ENCODE measurements at places on chromosomes 5 and 9.
A peak's percentile ranks its signal among the peaks of the same experiment; 100 is the strongest.

- no peak for DNase-seq
Observed at GRCh38 chr5:170293273-170293672, 4.3 kb downstream of the LCP2 start.

- no peak for DNase-seq
Observed at GRCh38 chr5:141638771-141639170, 2.0 kb downstream of the RELL2 start.

GRCh38 chr9:93260263-93261066 is 76.5 kb downstream of the WNK2 start:
- DNase-seq: peak; percentile 5

DNA sequence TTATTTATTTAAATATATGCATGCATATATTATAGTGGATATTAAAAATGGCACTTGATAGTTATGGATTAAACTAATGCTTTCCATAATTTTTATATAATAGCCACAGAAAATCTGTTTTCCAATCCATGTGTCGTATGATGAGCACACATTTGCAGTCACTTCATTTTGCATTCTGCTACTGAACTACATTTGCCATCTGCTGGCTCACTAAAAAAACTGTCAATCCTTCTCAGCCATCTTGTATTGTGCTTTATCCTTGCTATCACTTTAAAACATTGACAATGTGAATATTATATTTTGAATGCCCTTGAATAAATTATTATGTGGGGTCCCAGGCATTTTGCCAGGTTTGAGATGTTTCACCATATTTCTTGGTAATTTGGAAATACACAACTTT is 586.6 kb downstream of the DNAH5 start:
- no peak for DNase-seq

- DNase-seq: no peak
Observed at GRCh38 chr9:29437526-29437925, 1864.2 kb upstream of the C9orf72 start.

DNA sequence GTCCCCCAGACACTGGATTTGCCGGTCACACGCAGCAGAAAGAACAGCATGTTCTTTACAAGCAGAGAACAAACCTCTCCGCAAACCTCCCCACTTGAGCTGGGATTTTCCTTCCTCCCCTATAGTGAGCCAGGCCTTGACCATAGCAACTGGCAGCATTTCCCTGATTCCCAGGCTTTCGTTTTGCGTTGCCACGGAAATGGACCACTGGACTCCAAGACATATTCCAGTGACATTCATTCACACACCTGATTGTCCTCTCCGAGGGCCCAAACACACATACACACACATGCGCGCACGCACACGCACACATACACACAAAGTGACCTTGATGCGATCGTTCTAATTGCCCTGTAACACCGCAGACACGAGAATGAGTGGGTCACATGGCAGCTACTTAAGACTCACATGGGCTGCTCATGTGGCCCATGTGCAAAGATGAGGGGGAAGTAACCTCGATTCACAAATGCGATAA is 80.9 kb upstream of the CPEB4 start:
- no peak for DNase-seq

DNA sequence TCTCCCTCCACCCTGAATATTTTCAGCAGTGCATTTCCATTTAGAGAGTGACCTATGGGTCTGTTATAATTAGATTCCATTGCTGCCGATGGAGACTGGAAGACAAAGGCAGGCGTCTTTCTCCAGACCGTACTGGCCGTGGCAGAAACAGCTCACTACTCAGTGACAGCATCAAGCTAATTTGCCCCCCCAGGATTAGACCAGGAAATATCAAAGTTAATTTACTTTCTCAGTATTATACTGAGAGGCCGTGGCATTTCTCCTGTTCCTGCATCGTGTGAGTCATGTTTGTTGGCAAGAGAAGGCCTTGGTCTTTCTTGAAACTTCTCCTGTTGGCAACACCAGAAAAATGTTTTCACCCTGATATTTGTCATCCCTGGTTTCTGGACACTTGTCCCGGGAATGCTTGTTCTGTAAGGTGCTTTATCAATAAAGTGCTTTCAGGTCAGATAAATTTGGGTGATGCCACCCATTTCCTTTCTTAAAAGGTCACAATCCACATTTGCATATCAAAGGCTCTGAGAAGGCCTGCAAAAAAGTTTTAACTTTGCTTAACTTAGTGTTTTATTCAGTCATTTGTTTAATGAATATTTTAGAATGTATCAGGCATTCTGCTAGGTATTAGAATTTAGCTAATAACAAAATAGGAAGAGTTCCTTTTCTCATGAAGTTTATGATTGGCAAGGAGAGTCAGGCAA is 28.4 kb downstream of the SV2C start:
- DNase-seq: no peak

DNA sequence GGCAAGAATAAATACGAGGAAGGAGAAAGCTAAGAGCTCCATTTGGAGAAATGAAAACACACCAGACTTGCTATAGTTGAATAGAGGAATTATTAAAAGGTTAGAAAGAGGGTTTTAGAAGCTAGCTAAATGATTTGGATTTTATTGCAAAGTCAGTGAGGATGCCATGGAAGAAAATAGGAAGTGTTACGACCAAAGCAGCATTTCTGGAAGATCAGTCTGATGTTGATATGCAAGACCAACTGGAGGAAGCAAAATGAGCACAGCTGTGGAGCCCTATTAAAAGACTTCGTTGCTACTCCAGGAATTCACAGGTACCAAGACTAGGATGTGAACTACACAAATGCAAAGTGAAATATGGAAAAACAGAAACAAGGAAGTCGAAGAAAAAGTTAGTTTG is 2.1 kb downstream of the DHX29 start:
- no peak for DNase-seq
